ENCODE measurements at places on chromosomes 4 and X. TPM values are rescaled to one million over a fixed set of nuclear protein-coding genes. Genes with fewer than 3 reads are reported as not detected.

The SMR3B gene
- not detected for total RNA-seq

The NUP62CL gene
- total RNA-seq = 0.46 TPM

The MAGEA4 gene
- not detected for total RNA-seq

The CACNA1F gene
- 0.11 TPM for total RNA-seq

The SETD7 gene
- total RNA-seq = 46.3 TPM

The PNCK gene
- total RNA-seq = 8.1 TPM

The F8A1 gene
- 29.6 TPM for total RNA-seq

The IL13RA2 gene
- total RNA-seq = not detected

The TREX2 gene
- 0.19 TPM for total RNA-seq

The COL4A6 gene
- 7.4 TPM for total RNA-seq

The LAGE3 gene
- total RNA-seq = 18.0 TPM

The CWH43 gene
- not detected for total RNA-seq

The CSN1S1 gene
- total RNA-seq = not detected

The PITX2 gene
- total RNA-seq = not detected

The MXRA5 gene
- 1.3 TPM for total RNA-seq

The IL13RA1 gene
- 16.8 TPM for total RNA-seq

The SMIM10 gene
- 4.6 TPM for total RNA-seq

The NSUN7 gene
- 1.5 TPM for total RNA-seq

The TBL1X gene
- total RNA-seq = 10.1 TPM

The HMX1 gene
- total RNA-seq = not detected

The LRIT3 gene
- total RNA-seq = not detected

The GYPB gene
- total RNA-seq = not detected

The GPR78 gene
- total RNA-seq = not detected

The PNMA6A gene
- 3.0 TPM for total RNA-seq

The PDZD4 gene
- total RNA-seq = 2.6 TPM

The AADAT gene
- 1.6 TPM for total RNA-seq

The PCDH10 gene
- 0.08 TPM for total RNA-seq

The QRFPR gene
- 0.78 TPM for total RNA-seq

The FGF13 gene
- 0.43 TPM for total RNA-seq

The GAGE12G gene
- total RNA-seq = not detected

Data from Right ventricle myocardium superior (tissue), 1 donor.